ENCODE measurements at places on chromosomes 2 and 18. TPM values are rescaled to one million over a fixed set of nuclear protein-coding genes. Genes with fewer than 3 reads are reported as not detected.

GRCh38 chr2:186653511-186653910 lies 40.3 kb upstream of the FAM171B start:
- DNase-seq = no peak

GRCh38 chr18:67742525-67742924 lies 226.0 kb upstream of the DSEL start:
- no peak for DNase-seq

GRCh38 chr18:11516751-11517503 lies 92.5 kb upstream of the SLC35G4 start:
- DNase-seq = peak; percentile 28

Gene GAD1
- 4.3 TPM for total RNA-seq

GRCh38 chr2:126381091-126381490 lies 274.9 kb upstream of the GYPC start:
- DNase-seq = no peak

DNA sequence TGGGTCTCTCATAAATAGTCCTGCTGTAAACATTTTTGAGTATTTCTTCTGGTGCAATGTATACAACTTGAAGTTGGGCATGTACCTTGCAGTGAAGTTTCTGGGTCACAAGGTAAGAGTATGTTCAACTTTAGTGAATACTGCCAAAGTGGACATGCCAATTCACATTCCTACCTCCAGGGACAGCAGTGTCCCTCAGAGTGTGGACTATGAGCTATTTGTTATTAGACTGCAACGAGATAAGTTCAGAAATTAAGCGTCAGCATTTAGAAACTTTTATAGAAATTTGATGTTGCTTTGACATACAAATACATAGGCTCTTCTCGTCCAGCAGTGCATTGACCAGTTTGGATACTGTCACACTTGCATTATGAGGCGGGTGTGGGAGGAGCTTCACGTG lies 7.2 kb upstream of the ACKR3 start:
- DNase-seq = no peak

Gene CD8A
- total RNA-seq = 10.6 TPM

DNA sequence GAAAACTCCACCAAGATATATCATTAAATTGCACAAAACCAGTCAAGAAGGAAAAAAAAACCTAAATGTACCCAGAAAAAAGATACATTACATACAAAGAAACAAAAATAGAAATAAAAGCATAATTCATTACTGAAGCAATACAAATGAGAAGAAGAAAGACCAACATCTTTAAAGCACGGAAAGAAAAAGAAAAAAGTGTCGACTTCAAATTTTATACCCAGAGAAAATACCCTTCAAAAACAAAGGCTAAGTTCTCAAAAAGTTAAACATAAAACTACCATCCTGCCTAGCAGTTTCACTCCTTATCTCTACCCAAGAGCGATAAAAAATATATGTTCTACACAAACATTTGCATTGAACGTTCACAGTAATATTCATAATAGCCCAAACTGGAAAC lies 82.0 kb downstream of the ATAD2B start:
- no peak for DNase-seq

- no peak for DNase-seq
Measured at GRCh38 chr2:64853306-64853705, 135.9 kb upstream of the SLC1A4 start.

Gene SP140
- total RNA-seq = 8.2 TPM

- DNase-seq = no peak
Measured at GRCh38 chr2:162731917-162732804, 106.4 kb downstream of the KCNH7 start.

DNA sequence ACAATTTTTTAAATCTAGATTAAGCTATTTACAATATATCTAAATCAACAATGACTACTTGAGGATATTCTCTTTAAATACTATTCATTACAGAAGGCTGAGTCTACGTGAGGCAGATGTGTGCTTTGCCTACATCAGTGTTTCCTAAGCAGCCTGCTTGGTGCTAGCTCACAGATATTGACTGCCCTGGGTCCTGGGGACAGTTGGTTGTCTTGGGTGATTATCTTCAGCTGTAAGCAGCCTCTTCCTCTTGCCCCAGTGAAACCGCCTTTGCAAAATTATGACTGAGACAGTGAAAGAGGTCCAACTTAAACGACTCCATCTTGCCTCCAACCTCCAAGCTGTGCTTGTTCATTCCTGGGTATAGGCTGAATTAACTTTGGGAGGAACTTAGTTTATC lies 39.6 kb upstream of the CCDC88A start:
- DNase-seq = no peak

Gene FEV
- not detected for total RNA-seq

Gene MGAT4A
- total RNA-seq = 16.4 TPM

Gene ANKRD29
- total RNA-seq = 16.9 TPM

GRCh38 chr2:227862227-227862740 lies 9.1 kb upstream of the DAW1 start:
- DNase-seq = no peak

- no peak for DNase-seq
Measured at GRCh38 chr18:74126684-74127655, 20.7 kb downstream of the FBXO15 start.

Gene CDKL4
- 8.2 TPM for total RNA-seq

DNA sequence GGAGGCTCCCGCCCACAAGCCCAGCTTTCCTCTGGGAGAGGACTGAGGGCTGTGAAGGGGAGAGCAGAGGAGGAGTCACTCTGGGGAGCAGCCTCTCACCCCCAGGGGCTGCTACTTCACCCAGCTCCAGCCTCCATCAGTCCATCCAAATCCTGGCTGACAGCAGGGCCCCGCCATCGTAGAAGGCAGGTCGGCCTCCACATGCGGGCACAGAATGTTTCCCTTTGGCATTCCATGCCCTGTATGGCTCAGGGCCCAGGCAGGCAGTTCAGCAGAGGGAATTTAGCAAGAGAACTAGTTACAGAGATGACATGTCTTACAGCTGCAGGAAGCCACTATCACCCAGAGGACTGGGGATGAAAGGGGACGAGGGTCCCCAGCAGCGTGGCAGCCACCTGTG lies 6.4 kb upstream of the ODC1 start:
- no peak for DNase-seq

Gene CFAP65
- 2.9 TPM for total RNA-seq

Gene GPR75
- total RNA-seq = 0.72 TPM

Gene MYO1B
- total RNA-seq = 51.0 TPM

GRCh38 chr2:109158237-109158636 lies 29.2 kb downstream of the SH3RF3 start:
- DNase-seq = no peak

- no peak for DNase-seq
Measured at GRCh38 chr2:240821429-240821778, 1.4 kb upstream of the KIF1A start.

Gene PROM2
- 2.4 TPM for total RNA-seq

DNA sequence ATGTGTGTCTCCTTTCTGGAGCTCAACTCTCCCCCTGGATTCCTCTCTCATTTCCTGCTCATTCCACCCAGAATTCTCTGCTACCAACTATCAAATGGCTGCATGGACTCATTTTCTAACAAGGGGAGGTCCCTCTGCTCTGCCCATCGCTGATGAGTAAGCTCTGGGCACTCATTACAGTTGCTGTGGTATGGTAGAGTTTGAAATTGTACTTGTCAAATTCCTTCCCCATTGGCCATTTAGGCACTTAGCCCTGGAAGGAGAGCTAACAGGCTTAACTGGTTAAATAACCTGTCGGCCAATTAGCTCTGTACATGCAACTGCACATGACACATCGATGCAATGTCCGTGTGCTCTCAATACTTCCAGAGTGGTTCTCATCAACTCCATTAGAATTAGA lies 20.4 kb downstream of the COL6A3 start:
- DNase-seq = no peak

DNA sequence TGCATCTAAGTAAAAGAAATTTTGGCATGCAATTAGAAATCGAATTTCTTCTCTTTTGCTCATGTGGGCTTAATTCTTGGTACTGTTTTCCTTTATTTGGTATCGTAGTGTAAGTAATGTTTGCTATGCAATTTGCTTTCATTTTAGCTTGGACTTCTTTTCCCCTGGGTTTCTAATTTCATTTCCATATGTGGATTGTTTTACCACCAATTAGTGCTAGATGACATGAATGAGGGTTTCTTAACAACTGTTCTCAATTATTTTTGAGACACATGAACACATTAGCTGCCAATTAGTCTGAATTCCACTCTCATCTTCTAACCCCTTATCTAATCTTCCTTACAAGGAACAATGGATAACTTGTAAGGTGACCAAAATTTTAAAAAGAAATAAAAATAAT lies 1047.2 kb upstream of the PIK3C3 start:
- DNase-seq = no peak

DNA sequence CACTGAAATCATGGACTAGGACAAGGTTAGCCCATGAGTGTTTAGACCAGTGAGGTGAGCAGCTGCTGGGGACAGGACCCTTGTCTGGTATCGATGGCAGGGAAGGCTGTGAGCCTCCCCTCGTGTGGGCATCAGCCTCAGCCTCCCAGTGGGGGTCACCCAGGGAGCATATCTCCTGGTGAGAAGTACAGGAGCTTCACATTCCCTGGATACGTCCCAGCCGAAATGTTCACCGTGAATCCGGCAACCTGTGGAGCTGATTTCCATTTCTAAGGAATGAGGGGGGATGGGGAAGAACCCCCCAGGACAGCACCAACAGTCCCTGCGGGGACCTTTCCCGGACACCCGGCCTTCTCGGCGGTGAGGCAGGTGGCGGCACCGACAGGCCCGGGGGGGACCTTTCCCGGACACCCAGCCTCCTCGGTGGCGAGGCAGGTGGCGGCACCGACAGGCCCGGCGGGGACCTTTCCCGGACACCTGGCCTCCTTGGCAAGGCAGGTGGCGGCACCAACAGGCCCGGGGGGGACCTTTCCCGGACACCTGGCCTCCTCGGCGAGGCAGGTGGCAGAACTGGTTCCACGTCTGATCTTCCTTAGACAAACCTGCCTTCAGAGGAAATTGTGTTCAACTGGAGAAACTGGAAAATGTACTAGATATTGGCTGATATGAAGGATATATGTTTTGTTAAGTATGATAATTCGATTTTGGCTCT lies 21.2 kb downstream of the RTP5 start:
- DNase-seq = peak; percentile 37

DNA sequence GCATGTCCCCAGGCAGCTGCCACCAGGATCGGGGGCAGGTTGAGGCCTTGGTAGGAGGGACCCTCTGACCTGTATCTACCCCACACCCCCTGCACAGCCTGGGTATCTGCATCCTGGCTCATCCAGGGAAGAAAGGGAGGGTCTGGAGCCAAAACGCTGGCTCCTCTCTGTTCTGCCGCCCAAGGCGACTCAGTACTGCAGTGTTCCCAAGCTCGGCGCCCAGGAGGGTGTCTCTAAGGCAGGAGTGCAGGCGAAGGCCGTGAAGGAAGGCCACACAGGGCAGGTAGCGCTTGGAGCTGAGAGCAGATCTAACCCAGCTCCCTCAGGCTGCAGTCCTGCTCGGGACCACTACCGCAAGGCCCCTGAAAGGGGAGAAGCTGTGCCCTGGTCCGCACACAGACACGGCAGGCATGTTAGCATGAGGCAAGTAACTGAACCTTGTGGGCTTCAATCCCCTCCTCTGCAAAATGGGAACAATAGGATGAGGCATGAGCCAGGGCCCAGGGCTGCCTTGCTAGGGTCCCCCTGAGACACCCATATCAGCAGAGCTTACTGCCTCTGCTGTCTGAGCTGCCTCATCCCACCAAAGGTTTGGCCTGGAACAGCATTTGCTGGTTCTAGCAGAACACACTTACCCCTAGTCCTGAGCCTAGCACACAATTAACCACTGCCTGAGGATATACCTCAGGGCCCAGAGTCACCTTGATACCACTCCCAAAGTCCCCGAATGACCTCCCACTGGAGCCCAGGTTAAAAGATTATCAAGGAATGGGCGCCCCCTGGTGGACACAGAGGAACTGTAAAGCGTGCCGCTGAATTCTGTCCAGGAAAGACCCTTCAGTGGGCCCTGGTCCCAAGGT lies 6.5 kb downstream of the PTMA start:
- DNase-seq = peak; percentile 61

DNA sequence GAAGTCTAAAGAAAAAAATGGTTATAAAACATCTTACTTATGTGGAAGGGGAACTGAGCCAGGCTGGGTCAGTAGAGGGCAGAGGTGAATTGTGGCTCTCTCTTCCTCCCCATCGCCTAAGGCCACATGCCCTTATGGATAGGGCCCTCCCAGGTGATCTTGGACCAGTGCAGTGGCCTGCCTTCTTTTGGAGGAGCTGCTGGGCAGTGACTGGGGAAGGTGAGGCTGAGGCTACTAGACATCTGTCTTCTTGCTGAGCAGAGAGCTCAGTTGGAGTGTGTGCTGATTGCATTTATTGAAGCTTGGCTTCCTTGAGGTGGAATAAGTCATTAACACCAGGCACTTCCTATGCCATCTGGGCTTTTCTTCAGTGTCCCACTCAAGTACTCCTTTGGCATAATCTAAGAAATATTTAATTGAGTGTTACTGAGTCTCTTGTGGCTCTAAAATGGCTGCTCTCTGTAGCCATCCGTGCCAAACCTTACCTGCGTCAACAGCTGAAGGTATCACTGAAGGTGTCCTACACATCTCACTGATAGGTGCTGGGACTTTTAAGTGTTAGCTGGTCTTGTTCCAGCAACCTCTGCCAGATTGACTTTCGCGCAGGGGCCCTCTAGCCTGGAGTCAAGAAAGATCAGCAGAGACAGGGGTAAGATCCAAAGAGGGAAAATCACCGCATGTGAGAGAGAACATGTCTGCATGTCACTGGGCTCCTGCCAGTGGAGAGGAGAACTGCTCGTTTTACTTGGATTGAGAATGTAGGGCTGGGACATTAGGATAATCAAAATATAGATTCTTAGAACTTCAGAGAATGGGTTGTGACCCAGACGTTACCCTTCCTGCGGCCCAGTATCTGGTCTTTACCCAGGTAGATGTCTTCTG lies 256.1 kb downstream of the LTBP1 start:
- DNase-seq = no peak

Gene GAREM2
- 1.7 TPM for total RNA-seq

Gene ALLC
- total RNA-seq = 0.48 TPM

GRCh38 chr2:145744541-145745386 lies 1224.8 kb upstream of the ZEB2 start:
- no peak for DNase-seq

- no peak for DNase-seq
Measured at GRCh38 chr18:49340446-49340845, 120.0 kb downstream of the DYM start.

DNA sequence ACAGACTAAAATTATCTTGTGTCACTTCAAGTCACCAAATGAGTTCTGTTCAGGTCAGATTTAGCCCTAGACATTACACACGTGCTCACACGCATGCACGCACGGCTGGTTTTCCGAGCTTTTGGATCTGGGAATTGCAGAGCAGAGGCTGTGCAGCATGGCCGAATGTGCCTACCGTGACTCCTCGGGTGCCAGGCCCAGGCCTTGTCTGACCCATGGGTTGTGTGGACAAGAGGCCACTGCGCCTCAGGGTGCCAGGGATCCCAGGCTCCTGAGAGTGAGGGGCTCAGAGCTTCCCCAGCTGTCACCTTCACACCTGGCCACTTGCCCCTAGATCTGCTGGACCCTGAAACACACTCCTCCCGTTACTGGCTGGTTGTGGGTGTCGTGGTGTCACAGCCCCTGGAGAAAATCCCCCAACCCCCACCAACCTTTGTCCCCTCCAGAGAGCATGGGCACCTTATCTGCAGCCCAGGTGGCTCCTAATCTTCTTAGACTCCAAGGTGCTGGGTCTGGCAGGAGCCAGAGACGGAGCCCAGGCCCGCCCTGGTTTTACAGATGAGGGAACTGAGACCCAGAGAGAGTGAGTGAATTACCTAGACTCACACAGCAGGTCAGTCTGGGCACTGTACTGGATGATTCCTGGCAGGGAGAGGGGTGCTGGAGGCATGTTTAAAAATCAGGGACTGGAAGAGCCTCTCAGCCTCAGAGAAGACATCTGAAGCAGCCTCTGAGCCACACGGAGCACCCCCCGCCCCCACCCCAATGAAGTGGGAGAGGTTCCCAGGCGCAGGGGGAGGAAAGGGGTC lies 56.8 kb downstream of the ATOH8 start:
- no peak for DNase-seq

GRCh38 chr2:235303499-235304291 lies 190.1 kb upstream of the AGAP1 start:
- DNase-seq = no peak
